ENCODE measurements at places on chromosomes 2 and 18.

DNA sequence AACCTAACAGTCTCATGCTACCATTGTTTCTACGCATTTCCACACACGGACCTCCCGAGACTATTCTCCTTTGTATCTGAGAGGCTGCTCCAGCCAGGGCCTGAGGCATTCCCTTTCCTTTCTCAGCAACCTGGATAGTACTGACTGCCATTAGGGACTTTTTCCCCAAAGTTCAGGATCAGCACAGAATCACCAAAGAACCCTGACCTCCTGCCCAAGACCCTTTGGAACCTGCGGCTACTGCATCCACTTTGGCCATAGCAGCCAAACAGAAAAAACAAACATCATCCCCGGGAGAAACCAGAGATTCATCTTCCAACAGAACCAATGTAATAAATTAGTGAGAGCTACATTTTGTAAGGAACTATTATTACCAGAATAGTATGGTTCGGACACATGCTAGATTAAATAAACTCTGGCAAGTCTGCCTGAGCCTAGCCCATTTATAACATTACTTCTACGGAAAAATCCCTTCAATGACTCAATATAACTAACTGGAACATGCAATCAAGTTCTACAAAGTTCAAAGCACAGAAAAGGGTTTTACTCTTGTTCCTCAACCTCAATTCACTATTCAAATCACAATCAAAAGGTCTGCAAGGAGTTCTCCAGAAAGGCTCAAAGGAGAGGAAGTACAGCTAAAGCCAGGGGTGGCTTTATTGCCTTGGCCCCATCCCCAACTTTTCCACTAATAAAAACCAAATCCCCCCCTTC, 51.8 kb downstream of the LPIN2 start:
- no peak for DNase-seq

DNA sequence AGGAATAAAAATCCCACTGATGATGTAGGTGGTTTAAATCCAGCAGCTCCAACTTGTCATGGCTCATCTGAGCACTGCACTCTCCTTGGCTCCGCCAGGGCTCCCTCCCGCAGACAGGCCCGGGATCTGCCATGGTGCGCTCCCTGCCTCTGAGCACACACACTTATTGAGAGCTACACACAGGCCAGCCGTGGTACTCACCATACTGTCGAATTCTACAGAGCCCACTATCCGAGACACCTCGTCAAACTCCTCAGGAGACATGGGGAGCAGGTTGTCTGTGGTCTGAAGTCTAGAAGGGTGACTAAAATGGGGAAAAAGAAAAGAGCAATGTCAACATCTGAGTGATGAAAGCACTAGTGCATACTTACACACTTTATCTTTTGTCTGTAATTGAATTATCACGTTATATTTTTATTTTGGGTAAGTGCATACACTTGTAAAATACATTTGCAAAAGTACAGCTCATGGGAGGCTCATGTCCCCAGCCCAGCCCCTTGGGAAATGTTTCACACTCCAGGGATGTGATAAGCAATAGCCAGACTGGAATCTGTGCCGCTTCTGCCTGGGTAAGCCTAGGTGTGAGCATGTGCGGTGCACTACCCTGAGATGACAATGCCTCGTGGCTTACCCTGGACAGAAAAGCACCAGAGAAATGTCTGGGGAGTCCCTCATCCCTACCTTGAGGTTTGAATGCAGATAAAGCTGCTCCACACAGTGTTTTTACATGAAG, 39.2 kb downstream of the STAT1 start:
- DNase-seq = no peak

GRCh38 chr2:202512176-202512575, 122.6 kb upstream of the FAM117B start:
- no peak for DNase-seq

- no peak for DNase-seq
Measured at GRCh38 chr2:224173210-224173609, 134.1 kb upstream of the SERPINE2 start.

DNA sequence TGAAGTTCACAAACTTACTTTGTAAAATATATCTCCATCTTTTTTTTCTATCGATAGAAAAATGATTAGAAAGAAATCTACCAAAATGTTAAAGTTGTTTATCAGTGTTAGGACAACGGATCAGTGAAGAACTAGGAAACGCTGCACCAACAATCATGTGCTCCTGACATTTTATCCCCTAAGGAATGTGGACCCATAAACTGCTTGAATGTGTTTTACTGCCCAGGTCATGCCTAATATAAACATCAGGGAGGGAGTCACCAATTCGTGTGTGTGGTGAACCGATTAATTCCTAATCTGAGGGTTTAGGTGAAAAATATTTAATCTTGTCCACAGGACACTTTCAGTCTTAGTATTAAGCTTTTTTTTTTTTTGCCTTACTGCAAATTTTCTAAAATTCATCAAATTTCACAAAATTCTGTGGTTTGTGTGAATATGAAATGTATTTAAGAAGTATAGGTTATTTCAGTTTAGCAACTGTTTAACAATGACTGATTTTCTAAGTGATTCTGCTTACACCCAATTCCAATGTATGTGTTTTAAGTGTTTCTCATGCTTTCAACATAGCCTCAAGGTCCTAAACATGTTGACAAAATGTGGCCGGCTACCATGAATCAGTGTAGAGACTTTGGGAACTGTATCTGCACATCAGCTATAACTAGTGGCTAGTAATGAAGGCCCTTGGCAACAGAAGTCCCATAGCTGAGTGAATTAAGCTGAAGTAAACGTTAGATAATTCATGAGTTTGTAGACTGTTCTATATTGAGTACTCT, 11.1 kb upstream of the KIDINS220 start:
- DNase-seq = no peak

DNA sequence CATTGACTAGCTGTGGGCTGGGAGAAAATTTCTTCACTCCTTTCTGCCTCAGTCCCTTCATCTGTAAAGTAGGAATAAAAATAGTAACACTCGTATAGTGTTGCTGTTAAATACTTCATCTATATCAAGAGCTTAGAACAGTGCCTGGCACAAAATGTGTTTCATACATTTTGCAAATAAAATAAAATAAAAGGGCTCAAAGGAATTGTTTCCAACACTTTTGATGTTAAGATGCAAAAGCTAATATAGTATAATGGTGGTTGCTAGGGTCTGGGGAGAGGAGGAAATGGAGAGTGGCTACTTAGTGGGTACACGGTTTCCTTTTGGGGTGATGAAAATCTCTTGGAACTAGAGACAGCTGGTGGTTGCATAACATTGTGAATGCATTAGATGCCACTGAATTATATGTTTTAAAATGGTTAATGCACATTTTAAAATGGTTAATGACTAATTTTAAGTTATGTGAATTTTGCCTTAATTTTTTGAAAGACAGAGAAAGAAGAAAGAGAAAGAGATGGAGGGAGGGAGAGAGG, 542.1 kb upstream of the ID2 start:
- DNase-seq = no peak

DNA sequence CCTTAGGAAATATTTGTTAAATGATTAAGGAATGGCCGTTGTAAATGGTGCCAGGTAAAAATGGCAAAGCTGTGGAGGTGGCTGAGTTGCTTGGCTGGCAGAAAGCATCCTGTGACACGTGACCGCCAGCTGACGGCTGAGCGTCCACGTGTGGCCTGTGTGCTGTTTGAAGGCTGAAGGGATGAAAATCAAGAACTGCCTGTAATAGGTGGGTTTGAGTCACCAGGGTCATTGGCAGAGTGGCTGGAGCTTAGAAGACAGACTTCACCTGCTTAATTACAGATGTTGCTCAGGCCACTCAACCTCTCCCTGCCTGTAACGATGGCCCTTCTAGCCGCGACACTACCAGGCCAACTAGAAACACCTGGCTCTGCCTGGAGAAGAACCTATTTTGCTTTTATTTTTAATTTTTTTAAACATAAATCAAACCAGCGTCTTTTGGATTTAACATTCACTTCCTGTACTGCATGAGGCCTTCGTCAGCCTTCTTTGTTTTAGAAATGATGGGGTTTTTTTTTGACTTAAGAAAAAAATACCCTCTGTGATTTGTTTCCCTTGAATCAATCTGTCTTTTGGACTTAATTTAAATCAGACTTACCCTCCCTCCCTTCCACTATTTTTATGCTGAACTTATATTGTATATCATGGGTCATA, 206.5 kb downstream of the PRKCE start:
- no peak for DNase-seq

DNA sequence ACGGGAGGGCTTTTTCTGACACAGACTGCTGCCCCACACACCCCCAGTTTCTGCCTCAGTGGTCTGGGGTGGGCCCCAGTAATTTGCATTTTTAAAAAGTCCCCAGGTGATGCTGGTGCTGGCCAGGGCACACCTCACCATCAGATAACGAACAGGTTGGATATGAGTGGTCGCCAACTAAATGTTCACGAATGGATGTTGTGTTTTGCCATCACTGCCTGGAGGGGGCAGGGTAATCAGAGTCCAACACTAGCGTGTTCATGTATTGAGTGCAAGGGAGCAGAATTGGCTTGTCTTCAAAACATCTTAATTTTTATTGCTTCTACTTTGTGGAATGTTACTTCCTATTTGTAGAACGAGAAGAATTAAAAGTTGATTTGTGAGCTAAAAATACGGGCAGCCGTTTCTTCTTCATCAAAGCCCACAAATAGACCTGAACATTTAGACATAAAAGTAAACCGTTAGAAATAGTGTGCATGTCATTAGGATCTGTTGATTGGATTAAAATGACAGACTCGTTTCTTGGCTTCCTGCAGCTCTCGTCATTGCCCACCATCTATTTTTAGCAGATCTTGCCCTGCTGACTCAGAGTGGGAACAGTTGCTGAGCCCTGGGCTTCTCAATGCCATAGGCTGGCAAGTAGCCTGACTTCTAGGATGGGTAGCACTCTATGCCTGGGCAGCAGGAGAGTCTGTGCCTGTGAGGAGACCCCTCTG, 45.2 kb downstream of the NCK2 start:
- peak; percentile 51 for DNase-seq

GRCh38 chr2:227479865-227480475, 8.0 kb downstream of the AGFG1 start:
- no peak for DNase-seq

- no peak for DNase-seq
Measured at GRCh38 chr18:9838144-9838877, 47.5 kb upstream of the TXNDC2 start.

- DNase-seq = no peak
Measured at GRCh38 chr2:204004912-204005311, 68.3 kb downstream of the ICOS start.

- no peak for DNase-seq
Measured at GRCh38 chr2:149008381-149008780, 30.1 kb upstream of the LYPD6B start.

- no peak for DNase-seq
Measured at GRCh38 chr2:47189635-47190034, 34.5 kb upstream of the STPG4 start.

DNA sequence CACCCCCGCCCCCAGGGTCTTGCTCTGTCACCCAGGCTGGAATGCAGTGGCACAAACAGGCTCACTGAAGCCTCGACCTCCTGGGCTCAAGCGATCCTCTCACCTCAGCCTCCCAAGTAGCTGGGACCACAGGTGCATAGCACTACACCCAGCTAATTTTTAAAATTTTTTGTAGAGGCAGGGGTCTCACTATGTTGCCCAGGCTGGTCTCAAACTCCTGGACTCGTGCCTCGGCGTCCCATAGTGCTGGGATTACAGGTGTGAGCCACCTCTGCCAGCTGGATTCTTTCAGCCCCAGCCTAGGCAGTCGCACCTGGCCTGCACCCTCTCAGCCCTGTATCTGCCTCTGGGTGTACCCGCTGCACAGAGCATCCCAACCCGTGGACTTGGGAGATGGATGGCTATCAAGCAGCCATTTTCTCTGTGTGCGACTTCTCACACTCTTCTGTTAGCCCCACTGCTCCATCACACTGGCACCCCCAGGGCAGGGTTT, 166.4 kb upstream of the HAAO start:
- no peak for DNase-seq

DNA sequence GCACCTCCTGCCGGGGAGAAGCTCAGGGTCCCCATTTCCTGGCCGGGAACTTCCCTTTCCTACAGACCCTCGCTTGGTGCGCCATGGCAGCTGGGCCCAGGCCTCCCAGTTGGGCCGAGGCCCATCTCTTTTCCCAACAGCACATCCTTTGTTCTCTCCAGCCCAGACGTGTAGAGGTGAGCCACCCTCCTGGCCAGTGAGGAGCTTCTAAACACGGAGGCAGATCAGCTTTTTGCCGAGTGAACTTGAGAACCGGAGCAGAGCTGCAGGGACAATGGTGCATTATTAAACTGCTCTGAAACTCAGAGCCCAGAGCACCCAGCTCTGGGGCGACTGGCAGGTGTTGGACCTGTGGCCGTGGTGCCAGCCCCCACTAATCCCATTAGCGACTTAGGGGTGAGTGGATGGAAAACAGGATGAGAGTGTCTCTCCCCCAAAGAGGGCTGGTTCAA, 25.4 kb downstream of the SH3BP4 start:
- no peak for DNase-seq

DNA sequence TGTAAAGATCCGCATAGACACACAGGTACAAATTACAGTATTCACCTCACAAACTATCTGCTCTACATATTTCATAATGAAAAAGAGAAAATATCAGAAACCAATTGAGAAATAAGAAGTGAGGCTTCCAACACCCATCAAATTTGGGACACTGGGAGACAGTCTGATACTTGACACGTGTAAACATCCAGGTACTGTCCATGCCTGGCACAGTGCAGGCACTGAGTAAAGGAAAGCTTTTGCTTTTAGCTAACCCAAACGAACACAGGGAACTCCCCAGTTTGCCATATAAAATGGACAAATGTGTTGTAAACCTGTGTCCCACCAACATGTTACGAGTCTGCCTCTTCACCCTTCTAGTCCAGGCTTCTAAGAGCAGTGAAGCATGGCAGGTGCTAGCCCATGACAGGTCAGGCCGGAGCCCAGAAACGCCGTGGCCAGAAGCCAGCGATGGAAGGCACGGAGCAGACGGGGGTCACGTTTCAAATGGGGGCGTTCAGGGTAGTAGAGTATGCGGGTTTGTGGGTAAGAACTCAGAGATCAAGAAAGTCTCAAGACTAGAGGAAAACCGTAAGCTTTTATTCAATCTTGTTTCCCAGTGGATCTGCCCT, 27.0 kb downstream of the CDH2 start:
- DNase-seq = no peak
